ENCODE measurements at places on chromosomes 2 and 18.

DNA sequence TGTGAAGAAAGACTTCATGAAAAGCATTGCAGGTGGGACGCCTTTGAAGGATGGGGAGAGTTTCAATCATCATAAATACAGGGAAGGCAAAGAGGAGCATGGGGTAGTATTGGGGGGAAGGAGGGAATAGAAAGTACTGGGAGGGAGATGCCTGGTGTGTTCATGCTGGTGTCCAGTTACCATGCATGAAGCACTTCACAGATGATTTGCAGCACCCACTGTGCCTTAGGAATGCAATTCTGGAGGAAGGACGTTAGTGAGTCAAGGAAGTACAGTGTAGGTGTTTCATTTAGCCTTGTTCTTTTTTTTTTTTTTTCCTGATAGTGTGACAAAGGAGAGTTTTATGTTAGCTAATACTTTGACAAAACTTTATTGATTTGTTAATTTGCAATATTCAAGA, 36.8 kb downstream of the ADAM23 start:
- DNase-seq: no peak

GRCh38 chr2:173149491-173149890, 73.8 kb downstream of the MAP3K20 start:
- no peak for DNase-seq

DNA sequence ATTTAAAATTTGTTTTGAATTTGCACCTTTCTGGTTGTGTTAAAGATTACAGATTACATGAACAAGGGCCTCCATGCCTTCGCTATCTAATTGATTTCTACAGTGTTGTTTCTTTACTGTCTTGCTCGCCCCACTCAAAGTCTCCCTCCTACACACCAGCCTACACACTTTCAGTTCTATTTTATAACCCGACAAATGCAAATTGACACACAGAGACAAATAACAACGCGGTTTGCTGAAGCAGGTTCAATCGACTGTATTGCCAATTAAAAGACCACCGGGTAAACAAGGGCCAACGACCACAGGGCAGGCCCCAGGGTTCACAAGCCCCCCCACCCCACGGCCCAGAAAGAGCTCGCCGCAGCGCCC, 869 bp downstream of the STARD7 start:
- no peak for DNase-seq

- DNase-seq: no peak
Measured at GRCh38 chr2:241417626-241418025, 61.5 kb downstream of the FARP2 start.

DNA sequence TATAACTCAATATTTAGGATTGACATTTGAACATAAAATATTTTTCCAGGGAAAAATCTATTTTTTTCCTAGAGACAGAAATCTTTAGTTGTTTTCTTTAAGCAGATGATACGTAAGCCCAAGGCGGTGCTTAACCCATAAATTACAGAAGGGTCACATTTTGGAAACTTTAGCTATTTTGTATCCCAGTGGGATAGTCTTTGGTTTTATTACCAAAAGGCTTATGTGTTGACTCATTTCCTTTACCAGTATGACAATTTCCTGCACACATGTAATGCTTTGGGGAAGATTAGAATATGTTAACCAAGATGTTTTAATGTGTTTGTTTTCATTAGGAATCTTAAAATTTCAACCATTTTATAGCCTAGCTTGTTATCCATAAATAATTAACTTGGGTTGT, 24.8 kb downstream of the DYNC1I2 start:
- no peak for DNase-seq

GRCh38 chr2:132549935-132550670, 119.9 kb downstream of the LYPD1 start:
- DNase-seq: no peak

DNA sequence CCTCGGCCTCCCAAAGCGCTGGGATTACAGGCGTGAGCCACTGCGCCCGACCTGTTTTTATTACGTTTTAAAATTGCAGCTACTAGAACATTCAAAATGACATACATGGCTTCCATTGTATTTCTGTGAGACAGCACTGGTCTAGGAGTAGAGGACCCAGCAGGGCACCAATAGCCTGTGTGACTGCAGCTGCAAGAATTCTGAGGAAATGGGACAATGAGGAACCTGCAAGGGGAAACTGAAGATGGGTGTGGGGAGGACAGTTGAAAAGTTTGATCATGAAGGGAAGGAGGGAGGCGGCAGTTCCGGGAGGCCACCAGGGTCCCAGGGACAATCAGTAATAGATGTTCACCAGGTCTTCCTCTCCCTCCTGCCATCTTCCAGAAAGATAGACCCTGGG, 13.9 kb upstream of the DNPEP start:
- DNase-seq: no peak

DNA sequence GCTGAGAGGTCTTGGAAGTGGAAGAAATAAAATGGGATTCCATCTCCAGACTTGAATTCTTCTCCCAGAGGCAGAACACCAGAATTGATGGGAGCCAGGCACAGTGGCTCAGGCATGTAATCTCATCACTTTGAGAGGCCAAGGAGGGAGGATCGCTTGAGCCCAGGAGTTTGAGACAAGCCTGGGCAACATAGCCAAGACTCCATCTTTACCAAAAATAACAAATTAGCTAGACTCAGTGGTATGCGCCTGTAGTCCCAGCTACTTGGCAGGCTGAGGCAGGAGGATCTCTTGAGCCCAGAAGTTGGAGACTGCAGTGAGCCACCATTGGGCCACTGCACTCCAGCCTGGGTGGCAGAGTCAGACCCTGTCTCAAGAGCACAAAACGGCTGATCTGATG, 144.3 kb downstream of the C1D start:
- no peak for DNase-seq

DNA sequence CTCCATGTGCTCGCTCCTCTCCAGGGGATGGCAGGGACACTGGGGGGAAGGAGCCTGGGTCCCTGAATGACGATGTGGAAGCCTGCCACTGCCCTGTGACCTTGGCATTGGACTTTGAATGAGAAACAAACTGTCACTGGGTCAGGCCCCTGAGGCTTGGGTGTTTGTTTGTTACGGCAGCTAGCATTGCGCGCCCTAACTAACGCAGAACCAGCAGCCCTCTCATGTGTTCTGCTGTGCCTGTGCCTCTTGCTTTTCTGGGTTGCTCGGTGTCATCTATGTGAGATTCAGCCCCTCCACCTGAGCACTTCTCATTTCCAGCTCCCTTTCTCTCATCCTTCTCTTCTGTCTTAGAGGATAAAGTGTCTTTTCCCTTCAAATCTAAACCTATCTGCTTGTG, 23.6 kb upstream of the INHBB start:
- DNase-seq: no peak

- DNase-seq: peak; percentile 26
Measured at GRCh38 chr2:171447675-171448074, 13.6 kb downstream of the DCAF17 start.

- DNase-seq: no peak
Measured at GRCh38 chr2:108640731-108641130, 78.6 kb upstream of the RANBP2 start.

DNA sequence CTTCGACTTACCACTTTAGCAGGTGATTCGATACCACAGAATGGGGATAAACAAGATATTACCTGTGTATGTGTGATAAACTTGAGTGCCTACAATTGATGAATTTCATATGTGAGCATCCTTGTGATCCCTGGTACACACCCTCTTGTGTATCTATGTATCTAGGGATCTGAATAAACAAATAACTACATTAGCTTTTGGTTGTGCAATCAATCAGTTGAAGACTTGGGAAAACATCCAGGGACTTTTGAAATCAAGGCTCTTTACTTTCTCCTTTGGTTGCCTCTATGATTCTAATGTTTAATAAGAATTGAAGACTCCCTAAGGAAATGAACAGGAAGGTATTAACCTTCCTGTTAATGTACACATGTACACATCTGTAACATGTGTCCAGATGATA, 97.3 kb upstream of the DCC start:
- DNase-seq: no peak

DNA sequence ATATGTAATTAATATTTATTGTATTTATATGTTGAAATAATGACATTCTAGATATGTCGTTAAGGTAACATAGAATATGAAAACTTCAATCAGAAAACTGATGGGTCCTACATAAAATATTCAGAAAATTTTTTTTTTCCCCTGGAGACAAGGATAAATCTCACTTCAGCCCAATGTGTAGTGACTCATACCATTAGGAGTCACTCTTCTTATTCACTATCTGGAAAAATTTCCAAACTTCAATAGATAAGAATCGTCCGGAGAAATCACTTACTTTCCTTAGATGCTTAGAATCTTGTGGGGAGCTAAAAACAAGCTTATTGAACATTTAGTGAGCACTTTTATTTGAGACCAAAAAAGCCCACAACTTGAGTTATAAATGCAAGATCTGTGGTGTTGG, 4.6 kb downstream of the SERPINB13 start:
- no peak for DNase-seq

DNA sequence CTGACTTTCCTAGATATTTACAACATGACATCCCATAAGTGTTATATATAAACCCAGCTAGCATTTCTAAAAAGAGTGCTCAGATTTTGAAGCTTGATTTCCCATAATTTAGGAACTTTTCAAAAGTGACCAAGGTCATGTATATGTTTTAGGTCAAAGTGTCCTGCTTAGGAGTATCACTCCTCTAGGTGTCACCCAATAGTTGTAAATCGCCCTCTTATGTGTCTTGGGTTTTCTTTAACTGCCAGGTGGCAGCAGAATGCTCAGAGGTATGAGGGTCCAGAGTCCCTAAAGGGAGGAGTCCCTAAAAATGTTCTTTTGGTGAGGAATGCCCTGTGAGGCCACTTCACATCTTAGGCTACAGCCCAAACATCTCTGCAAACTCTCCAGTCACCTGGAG, 358.3 kb downstream of the CELF4 start:
- DNase-seq: no peak

GRCh38 chr2:100194951-100195350, 52.6 kb upstream of the AFF3 start:
- no peak for DNase-seq

- DNase-seq: no peak
Measured at GRCh38 chr2:189954989-189955388, 107.5 kb downstream of the MSTN start.

DNA sequence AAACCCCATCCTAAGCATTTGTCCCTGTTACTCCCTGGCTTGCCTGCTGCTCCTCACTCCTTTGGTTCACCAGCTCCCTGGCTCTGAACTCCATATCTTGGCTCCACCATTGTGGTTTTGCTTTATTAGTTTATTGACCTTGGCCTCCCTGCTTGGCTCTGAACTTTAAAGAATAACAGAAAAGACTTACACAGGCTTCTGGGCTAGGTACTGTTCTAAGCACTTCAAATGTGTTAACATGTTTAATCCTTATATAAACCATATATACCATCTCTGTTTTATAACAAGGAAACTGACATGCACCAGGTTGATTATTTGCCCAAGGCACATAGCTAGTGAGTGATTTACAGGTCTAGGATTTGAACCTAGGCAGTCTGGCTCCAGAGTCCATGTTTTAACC, 149.7 kb upstream of the CAPN13 start:
- no peak for DNase-seq

- no peak for DNase-seq
Measured at GRCh38 chr2:424306-425171, 136.6 kb upstream of the ALKAL2 start.

- no peak for DNase-seq
Measured at GRCh38 chr2:136332436-136333095, 214.6 kb upstream of the CXCR4 start.

DNA sequence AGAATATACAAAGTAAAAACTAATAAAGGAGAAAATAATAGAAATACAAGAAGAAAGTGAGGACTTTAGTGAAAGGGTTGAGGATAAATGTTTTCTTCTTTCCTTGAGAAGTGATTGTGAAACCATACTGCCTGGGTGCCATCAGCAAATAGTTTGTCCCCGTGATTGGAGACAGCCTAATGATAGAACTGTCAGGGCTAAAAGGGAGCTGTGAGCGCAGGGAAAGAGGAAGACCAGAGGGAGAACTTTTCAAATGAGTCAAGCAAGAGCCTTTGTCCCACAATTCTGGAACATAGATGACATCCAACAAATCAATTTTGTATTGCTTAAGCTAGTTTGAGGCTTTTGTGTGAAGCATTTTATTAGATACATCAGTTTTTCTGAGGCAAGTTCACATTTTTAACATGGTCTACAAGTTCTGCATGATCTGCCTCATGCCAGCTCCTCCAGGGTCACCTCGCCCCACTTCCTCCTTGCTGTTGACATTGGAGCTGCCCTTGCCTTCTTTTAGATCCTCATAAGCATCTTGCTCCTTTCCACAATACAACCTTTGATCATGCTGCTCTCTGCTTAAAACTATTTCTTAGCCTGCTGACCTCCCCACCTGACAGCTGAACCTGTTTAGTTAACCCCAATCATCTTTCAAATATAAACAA, 213.4 kb upstream of the REG3G start:
- no peak for DNase-seq

DNA sequence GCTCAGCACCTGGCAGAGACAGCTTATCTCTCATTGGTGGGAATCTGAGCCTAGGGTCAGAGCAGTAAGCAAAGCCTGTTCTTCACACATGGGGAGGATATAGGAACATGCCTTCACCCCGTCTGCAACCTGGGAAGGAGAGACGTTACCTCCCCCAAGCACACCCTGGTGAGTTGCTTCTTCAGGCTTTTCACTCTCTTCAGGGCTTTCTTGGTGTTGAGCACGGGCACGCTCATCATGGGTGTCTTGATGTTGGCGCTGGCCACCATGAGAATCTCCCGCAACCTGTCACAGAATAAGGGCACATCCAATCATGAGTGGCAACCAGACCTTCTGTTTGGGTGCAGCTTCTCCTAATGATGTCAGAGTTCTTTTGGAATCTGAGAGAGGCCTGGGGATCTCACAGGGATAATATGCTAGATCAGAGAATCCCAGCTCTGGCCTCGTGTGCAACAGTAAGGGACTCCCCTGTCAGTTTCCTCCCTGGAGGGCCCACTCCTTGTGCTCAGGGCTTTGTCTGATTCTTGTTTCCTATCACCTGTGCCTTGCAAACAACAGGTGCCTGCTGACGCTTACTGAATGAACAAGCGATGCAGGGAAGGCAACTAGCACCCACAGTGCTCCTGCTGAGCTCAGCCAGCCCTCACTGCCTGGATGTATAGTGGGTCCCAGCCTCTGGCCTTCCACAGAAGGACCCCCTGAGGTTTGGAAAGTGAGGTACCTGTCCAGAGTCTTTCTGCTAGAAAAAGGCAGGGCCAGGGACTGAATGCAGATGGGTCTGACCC, 66.3 kb downstream of the POLR1A start:
- DNase-seq: no peak

- DNase-seq: no peak
Measured at GRCh38 chr2:159034713-159035112, 66.3 kb downstream of the TANC1 start.

- no peak for DNase-seq
Measured at GRCh38 chr2:26619521-26619951, 21.6 kb downstream of the CIB4 start.

- DNase-seq: no peak
Measured at GRCh38 chr2:106270471-106270891, 76.4 kb upstream of the UXS1 start.

- no peak for DNase-seq
Measured at GRCh38 chr2:105934467-105934866, 189.8 kb downstream of the NCK2 start.

GRCh38 chr2:82665691-82666090, 1793.4 kb downstream of the SUCLG1 start:
- no peak for DNase-seq

- peak; percentile 86 for DNase-seq
Measured at GRCh38 chr2:172972005-172972619, 103.5 kb upstream of the MAP3K20 start.

- DNase-seq: peak; percentile 58
Measured at GRCh38 chr18:32072321-32072720, 19.4 kb upstream of the RNF138 start.

Measured in D341Med (cell line).